ENCODE measurements at places on chromosomes 7 and 10.

DNA sequence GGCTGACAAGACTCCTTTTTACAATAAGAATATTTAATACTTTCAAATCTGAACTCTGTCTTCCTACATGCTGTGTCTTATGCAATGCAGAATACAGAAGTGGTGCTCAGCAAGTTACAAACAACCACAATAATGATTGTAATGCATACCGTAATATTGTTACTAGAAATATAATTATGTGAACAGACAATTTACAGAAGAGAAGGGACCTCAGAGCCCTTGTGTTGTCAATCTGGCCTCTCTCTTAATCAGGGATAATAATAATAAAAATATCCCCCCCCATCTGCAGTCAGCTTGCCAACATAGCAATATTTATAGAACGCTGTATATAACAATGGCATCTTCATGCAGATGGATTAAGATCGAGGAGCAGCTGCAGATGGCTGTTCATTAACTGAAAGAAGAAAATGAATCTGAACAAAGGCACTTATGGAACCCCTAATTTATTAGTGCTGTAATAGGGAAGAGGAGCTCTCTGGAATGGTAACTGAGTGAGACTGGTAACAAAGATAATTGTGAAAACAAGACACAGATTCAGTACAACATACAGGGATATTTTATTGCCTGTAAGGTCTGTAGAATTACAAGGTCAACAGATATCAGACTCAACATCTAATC is 106.3 kb downstream of the TMEM26 start:
- no peak for DNase-seq

DNA sequence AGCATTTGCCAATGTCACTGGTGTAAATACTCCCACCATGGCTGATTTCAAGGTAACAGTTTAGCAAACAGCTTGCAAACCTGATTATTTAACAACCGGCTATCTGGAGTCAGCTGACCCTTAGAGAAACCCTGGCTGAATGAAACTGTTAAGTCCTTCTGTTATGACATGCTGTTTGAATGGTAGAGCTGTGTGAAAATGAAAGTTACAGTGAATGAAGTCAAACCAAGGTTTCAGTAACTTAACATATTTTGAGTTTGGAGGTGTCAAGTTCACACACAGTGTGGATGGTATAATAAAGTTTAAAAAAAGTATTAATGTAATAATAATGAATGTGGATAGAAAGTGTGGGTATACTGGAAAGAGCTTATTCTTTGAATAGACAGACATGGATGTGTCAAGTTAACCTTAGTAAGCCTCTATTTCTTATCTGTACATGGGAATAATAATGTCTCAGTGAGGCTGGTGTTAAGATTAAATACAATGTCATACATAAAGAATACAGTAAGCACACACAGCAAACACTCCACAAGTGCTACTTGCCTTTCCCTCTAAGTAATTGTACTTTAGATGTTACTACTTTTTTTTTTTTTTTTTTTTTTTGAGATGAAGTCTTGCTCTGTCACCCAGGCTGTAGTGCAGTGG is 150.4 kb downstream of the TAX1BP1 start:
- DNase-seq = no peak

- no peak for DNase-seq
Measured at GRCh38 chr10:61828788-61829187, 72.7 kb upstream of the ARID5B start.

DNA sequence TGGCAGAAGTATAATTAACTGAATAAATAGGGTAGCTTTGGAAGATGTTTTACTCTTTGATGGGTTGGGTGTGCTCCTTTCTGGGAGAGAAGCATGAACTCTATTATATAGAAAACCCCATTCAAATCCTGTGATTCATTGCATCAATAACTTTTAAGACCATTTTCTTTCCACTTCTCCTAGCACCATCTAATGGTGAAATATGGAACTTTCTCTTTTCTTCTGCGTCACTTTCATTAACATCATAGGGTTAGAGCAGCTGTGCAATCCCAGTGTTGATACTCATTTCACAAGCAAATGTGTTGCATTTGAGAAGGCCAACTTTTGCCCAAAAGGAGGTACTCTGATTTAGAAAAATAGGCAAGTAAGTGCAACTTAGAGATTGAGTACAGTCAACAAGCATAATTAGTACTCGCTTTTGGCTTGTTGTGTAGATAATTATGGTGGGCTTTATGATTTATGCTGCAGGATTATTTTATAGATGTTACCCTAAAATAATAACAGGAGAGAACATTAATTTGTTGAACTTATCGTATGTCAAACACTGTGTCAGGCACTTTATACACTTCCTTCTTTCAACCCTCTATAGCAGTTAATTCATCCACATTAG is 92.9 kb downstream of the CPED1 start:
- no peak for DNase-seq

DNA sequence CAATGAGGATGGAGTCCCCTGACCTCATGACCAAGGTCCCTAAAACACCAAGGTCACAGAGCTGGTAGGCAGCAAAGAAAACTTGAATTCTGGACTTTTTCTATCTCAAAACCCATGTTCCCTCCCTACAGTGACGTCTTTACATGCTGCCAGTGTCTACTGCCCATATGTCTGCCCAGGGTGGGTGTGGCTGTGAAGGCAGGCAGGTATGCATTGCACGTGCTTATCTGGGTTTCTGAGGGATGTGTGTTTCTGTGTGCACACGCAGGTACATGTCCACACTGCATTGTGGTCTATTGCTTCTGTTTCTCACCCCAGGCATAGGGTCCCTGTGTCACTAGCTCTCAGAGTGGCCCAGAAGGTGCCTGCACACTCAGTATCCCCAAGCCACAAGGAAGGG is 13.5 kb downstream of the ATP6V1F start:
- no peak for DNase-seq

DNA sequence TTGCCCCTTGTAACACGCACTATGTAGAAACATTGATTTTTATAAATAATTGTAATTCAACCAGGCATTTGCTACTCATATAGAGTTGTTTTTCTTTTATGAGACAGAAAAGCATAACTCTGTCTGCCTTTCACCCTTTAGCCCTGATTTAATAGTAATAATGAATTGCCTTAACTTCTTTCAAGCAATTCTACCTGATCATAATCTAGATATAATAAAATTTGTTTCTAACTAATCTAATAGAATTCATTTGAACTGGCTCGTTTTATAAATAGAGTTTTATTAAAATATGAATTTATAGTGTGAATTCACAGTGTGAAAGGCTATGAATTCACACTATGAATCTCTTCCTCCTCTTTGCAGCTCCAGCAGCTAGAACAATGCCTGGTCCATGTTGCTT is 184.1 kb upstream of the PTN start:
- DNase-seq = no peak

DNA sequence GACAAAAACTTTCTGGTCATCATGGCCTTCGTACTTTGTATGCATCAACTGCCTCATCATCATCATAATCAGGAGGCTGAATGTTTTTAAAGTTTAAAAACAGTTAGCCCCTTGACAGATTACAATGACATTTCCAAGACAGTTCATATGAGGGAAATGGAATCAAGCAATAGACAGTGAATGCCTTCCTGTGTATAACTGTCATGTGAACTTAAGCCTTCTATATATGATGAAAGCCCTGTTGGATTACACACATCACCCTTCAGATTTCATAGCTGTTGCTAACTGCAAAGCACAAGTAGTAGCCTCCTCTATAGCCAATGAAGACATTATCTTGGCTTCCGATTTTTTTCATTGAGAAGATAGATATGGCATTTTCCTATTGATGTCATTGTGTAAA is 154.0 kb downstream of the PLXDC2 start:
- DNase-seq = no peak

DNA sequence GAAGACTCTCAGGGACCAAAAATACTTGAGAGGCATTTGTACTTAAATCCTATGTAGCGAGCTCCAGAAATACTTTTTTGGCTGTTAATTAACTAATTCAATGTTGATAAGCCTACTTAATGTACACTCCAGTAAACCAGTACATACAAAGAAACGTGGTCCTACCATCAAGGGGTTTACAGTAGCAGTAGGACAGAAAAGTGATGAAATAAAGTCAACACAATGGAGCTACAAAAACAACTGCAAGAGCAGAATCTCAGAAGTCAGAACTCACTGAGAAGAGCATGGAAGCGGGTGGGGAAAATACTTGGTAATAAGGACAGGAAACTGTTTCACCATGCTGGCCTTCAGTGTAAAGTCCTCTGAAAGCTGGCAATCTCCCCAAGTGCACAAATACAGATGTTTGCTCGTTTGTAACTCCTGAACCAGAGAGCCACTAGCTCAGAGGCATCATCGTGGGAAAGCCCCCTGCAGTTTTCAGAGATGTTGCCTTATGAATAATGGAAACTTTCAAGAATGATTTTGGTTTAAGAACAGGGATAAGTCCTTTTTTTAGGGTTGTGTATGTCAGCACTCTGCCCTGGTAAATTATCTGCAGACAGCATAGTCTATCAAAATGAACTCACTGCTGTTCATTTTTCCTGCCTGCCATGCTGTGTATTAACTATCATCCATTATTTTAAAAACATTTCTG is 233.2 kb downstream of the SORCS1 start:
- DNase-seq = no peak

DNA sequence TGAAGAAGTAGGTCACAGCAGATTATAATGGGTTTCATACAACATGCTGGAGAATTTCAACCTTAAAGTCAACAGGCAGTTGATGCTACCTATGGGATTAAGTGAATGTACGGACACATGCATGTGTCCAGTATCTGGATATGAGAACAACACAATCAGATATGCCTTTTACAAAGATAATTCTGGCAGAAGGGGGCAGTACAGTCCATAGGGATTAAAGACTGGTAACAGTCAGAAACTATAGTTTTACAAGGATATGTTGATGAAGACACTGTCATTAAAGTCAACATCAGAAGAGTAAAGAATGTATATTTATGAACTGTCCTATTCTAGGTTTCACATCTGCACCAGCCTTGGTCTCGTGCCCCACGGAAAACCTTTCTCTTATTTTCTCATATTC is 41.5 kb downstream of the ANKMY2 start:
- DNase-seq = no peak

- DNase-seq = no peak
Measured at GRCh38 chr7:101860316-101861217, 43.1 kb downstream of the CUX1 start.

- DNase-seq = no peak
Measured at GRCh38 chr10:44662051-44662450, 249.1 kb upstream of the TMEM72 start.

GRCh38 chr7:1458683-1459511 is at the start of gene MICALL2:
TSS of gene MICALL2 (minus strand) at chr7:1459470. CDS start at chr7:1459326, 144 bp downstream.
- DNase-seq = no peak

GRCh38 chr10:131635564-131636015 is 265.2 kb upstream of the PPP2R2D start:
- no peak for DNase-seq
